ENCODE measurements at places on chromosomes 6 and 20.
A peak's percentile ranks its signal among the peaks of the same experiment; 100 is the strongest.

GRCh38 chr6:26017632-26017966, 55.0 kb downstream of the TRIM38 start:
- peak; percentile 70 for DNase-seq

DNA sequence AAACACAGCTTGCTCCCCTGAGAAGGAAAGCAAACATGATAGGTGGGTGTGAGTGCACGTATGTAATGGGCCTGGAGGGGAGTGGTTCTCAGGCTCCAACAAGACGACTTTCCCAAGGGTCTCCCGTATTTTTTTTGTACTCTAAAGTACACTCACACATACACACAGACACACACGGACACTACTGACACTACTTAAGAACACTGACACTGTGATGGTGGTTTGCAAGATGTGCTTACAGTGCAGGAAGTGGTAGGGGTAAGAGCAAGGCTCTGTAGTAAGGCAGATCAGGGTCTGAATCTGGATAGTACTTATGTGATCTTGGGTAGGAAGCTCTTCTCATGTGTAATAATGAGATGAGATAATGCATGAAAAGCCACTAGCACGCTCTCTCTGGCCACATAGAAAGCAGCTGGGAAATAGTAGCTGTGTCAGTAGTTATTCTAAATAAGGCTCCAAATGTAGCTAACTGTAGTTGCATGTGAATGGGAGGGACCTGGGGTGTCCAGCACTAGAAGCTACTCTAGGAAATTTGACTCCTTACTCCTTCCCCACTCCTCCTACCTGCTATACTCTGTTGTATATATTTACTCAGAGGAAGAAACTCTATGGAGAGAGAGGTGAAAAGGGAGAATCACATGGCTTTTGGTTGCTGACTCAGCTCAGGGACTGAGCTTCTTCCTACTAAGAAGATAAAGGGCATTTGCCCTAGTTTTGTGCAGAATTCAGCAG, 8.4 kb upstream of the ZBTB24 start:
- DNase-seq: no peak

GRCh38 chr20:7908905-7909304, 31.4 kb downstream of the HAO1 start:
- no peak for DNase-seq

GRCh38 chr6:47532981-47533585, 55.5 kb downstream of the CD2AP start:
- no peak for DNase-seq

GRCh38 chr20:50565871-50566270, 55.7 kb downstream of the PTPN1 start:
- DNase-seq: no peak

DNA sequence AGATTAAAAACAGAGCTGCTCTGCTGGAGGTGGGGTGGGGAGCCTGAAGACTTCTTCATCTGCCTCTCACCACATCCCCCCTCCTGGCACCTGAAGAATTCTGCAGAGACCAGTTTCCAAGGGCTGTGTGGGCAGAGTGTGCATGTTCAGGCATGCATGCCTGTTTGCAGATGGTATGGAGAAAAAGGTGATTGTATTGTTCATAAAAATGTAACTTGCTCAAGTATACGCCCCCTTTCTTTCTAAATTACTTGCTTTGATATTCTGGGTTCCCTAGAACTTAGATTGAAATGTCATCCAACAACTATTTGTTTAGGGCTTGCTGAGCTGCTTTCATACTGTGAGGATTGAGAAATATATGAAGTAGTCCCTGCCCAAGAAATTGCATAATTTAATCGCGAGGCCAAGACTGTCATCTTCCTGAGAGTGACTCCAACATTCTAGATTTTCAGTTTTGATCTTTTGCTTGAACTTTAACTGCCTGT, 83.6 kb downstream of the LCA5 start:
- DNase-seq: peak; percentile 51

- no peak for DNase-seq
Measured at GRCh38 chr6:37056439-37057127, 51.1 kb downstream of the FGD2 start.

DNA sequence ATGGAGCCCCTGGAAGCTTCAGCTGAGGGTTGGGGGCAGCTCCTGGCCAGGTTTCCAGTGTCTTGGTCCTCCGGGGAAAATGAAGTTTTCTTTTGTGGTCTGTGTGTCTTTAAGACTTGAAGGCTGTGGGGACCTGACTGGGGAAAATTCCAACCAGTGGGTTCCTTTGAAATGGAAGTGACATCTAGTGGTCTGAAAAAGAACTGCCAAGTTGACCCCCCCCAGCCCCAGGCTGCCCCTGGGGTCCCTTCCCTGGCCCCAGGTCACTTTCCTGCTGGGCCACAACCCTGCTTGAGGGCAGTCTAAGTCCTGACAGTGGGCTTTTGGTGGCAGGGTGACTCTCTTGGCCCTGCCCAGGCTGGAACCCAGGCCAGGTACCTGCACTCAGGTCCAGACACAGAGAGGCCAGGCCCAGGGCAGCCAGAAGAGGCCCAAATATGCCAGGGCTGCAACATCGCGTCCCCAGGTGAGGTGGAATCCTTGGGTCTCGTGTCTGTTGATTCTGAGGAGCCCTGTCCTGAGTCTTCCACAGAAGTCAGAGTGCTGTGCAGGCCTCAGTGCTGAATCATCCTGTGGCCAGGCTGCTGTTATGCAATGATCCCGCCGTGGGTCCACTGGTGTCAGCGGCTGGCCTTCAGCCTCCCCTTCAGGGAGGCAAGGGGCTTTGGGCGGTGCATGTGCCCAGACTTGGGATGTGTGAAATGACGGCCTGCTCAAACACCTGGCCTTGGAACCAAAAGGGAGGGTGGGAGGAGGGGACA, 68.4 kb downstream of the VEGFA start:
- peak; percentile 91 for DNase-seq

DNA sequence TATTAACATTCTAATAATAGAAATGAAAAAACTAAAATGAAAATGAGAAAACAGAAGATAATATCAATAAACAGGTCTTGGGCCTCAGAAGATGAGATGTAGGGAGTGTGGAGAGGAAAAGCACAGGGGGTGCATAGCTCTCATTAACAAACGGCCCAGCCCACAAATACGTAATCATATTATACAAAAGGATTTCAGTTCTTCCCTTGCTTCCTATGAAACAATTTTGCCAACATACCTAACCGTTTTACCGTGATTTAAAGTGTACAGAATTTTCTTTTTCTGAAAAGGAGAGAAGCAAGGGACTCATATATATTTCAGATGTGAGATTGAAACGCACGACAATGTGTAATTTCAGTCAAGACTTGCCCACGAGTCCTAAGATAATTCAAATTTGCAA, 136.0 kb downstream of the HFE start:
- DNase-seq: peak; percentile 8

DNA sequence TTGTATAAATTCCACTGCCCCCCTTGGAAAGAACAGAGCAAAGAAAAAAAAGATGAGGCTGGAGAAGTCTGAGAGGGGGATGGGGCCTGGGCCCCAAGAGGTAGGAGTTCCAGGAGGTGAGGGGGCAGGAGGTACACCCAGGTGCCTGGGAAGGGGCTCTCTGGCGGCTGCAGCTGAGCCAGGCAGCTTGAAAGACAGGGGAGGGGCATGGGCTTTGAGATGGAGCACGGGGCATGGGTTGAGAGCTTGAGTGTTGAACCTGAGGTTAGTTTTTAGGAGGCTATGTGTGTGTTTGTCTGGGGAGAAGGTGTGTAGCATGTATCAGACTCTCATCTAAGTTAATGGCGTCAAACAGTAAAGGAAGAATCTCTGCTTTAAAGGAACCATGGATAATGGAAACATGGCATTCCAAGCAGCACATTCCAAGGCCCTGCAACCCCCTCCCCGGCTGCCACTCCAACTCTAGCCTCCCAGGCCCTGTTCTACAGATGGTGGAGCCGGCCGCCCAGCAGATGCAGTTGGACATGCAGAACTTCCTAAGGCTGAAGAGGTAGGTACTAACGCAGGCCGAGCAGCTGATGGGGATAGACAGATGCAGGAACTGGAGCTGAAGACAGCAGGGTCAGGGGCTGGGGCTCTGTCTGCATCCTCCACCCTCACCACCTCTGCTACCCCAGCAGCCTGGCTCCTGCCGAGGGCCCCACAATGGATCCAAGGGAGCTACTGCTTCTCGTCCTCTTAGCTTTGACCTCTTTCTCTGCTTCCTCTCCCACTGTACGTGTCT, 42.1 kb downstream of the MDFI start:
- DNase-seq: no peak

DNA sequence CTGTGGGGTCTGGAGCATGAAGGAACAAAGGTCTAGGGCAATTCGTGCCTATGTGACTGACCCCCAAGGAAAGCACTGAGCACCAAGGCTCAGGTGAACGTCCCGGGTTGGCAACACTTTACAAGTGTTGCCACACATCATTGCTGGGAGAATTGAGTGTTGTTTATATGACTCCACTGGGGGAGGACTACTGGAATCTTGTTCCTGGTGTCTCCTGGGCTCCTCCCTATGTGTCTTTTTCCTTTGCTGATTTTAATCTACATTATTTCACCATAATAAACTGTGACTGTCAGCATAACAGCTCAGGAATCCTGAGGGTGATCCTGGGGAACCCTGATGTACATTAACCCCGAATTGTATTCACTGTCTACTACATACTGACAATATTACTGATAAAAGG, 207.7 kb upstream of the BMP2 start:
- no peak for DNase-seq

GRCh38 chr6:89505847-89506246, 72.9 kb downstream of the ANKRD6 start:
- no peak for DNase-seq

DNA sequence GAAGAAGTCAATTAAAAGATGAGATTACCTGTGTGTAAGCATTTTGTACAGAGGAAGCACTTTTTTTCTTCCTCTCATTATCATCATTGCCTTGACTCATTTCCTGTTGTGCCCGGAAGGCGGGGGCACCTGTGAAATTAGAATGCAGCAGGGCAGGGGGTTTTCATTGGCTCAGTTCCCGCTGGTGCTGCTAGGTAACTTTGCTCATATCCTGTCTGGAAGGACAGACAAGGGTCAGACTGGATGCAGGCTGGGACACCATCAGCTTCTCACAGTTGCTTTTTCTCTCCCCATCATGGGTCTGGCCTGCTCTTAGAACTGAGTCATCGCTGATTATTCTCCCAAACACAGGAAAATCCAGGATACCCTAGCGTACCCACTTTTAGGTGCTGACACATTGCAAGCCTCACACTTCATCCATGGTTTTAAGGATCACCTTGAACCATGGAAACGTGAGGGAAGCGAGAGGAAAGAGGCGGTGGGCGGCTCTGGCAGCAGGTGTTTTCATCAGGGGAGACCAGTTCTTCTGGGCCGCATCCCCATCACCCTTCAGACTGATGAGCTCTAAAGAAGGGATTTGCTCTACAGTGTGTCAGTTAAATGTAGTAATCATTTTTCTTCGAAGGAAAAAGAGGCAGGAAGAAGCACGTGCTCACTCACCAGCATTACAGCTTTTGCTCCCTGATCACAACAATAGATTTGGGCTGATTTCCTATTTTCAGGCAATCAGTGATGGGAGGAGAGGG, 195.7 kb upstream of the SASH1 start:
- DNase-seq: no peak

DNA sequence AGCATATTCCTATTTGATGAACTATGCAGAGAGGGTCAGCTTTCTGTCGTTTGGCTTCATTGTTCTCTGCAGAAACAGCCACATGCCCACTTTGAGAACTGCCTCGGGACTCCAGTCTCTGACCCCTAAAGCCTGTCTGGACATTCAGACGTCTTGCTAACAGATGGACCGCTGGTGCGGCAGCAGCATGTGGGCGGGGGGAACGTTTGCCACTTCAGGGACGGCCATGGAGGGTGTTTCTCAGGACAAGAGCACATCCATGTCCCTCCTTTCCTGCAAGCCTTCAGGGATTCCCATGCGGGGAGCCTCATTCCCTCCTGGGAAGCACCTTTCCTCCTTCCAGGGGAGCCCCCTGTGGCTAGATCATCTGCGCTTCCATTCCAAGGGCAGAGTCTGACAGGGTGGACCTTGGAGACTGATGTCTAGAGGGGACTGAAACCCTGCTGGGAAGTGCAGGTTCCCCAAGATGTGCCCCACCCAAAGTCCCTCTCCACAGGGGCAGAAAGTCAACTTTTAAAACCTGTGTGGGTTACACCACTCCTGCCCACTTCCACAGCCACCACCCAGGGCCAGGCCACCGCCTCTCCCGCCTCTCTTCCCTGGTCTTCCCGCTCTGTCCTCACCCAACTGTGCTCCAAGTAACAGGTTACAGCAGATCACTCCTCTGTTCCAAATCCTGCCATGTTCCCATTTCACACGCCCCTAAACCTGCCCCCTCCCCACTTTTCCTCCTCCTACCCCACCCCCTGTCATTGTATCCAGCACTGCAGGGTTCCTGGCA, 94.8 kb upstream of the PMEPA1 start:
- DNase-seq: no peak

DNA sequence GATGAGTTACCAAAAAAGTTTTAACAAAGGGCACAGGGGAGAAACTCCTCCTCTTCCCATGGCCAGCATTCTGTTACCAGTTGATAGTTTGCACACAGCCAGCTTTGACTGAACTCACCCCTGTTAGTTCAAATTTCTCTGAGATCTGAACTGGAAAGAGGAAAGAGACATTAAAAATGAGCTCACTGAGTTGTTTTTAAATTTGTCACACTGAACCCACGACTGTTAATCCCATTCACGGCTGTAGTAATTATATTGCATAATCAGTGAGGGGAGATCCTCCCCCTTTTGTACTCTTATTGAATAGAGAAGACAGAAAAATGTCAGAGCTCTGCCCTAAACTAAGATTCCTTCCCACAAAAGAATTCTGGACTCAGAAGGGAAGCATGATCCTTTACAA, 17.5 kb upstream of the DSP start:
- DNase-seq: peak; percentile 24

DNA sequence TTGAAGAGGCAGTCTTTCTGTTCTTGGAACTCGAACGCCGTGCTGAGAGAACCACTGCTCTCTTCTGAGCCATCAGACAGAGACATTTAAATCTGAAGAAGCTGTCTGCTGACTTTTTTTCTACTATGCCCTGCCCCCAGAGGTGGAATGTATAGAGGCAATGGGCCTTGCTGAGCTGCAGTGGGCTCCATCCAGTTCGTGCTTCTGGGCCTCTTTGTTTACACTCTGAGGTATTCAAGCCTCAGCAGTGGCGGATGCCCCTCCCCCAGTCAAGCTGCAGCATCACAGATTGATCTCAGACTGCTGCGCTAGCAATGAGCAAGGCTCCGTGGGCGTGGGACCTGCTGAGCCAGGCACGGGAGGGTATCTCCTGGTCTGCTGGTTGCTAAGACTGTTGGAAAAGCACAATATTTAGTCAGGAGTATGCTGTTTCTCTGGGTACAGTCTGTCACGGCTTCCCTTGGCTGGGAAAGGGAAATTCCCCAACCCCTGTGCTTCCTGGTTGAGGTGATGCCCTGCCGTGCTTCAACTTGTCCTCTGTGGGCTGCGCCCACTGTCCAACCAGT, 526.8 kb downstream of the CD109 start:
- no peak for DNase-seq

- DNase-seq: peak; percentile 78
Measured at GRCh38 chr20:38057351-38057972, 23.9 kb downstream of the RPRD1B start.

DNA sequence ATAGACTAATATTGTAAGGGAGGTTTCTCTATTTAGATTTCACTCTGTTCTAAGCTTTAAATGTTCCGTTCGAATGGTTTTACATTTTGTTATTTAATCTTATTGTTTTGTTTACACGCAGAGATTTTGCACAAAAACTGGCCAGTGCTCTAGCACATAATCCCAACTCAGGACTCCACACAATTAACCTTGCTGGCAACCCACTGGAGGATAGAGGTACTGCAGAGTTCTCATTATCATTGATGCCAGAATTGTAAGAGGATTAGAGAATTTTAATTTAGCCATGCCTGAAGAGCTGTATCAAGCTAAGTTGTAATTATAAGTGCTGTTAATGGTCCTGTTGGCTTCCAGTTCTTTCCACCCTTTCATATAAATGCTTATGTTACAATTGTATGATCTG, 179.7 kb upstream of the SCGN start:
- DNase-seq: no peak

GRCh38 chr20:62685781-62686555, 22.7 kb upstream of the NTSR1 start:
- DNase-seq: no peak

All from GM03348 (cell line).